Thymus (tissue), 14 donors: ENCODE measurements at places on chromosomes 12 and 14. TPM values are rescaled to one million over a fixed set of nuclear protein-coding genes. Genes with fewer than 3 reads are reported as not detected.

MYO1A gene
- total RNA-seq, result 1.1 TPM

C12orf54 gene
- total RNA-seq, result 0.19 TPM

TGM1 gene
- 1.5 TPM for total RNA-seq

DDX47 gene
- total RNA-seq, result 56.0 TPM

IFNG-AS1 gene
- total RNA-seq, result 1.3 TPM

SPTLC2 gene
- total RNA-seq, result 13.5 TPM

ITGB7 gene
- total RNA-seq, result 18.9 TPM

BORCS5 gene
- total RNA-seq, result 6.0 TPM

STON2 gene
- 6.1 TPM for total RNA-seq

CLEC4D gene
- 0.33 TPM for total RNA-seq

KRT4 gene
- 0.66 TPM for total RNA-seq

DNA sequence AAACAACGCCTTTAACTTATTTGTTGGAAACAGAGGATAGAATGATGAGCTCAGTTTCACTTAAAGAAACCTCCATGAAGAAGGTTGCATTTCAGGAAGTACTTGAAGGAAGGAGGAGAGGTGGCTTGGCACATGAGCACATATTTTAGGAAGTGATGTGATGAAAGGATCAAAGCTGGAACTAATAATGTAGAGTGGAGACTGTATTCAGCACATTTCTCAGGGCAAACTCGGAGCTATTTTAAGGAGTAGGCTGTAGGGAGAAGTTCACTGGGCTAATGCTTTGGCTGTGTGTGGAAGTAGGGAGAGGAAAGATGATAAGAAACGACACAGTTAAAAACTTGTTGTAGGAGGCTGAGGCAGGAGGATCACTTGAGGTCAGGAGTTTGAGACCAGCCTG lies 272.8 kb downstream of the AKAP6 start:
- no peaks in the 10 kb centered on the region for H3K27me3 ChIP-seq
- no peak overlapping the region for H3K4me3 ChIP-seq
- no peaks in the 10 kb centered on the region for H3K36me3 ChIP-seq
- no peak overlapping the region for H3K27ac ChIP-seq
- H3K4me1 ChIP-seq, result no peaks in the 10 kb centered on the region

- peaks cover 20% of the 10 kb centered on the region for H3K4me1 ChIP-seq
- no peak overlapping the region for H3K4me3 ChIP-seq
- DNase-seq, result no peak
- H3K36me3 ChIP-seq, result no peaks in the 10 kb centered on the region
- H3K27ac ChIP-seq, result no peak overlapping the region
These were observed 28.5 kb downstream of the CD9 start for GRCh38 chr12:6228535-6229223.

- H3K27me3 ChIP-seq, result no peaks in the 10 kb centered on the region
- DNase-seq, result no peak
- H3K4me1 ChIP-seq, result no peaks in the 10 kb centered on the region
- H3K27ac ChIP-seq, result no peak overlapping the region
- no peaks in the 10 kb centered on the region for H3K36me3 ChIP-seq
These were observed 262.9 kb downstream of the TMEM117 start for GRCh38 chr12:44098786-44099185.

GRCh38 chr12:107029081-107029480 lies 42.1 kb upstream of the MTERF2 start:
- H3K27ac ChIP-seq, result no peak overlapping the region
- H3K36me3 ChIP-seq, result no peaks in the 10 kb centered on the region
- DNase-seq, result no peak
- no peak overlapping the region for H3K4me3 ChIP-seq

DNA sequence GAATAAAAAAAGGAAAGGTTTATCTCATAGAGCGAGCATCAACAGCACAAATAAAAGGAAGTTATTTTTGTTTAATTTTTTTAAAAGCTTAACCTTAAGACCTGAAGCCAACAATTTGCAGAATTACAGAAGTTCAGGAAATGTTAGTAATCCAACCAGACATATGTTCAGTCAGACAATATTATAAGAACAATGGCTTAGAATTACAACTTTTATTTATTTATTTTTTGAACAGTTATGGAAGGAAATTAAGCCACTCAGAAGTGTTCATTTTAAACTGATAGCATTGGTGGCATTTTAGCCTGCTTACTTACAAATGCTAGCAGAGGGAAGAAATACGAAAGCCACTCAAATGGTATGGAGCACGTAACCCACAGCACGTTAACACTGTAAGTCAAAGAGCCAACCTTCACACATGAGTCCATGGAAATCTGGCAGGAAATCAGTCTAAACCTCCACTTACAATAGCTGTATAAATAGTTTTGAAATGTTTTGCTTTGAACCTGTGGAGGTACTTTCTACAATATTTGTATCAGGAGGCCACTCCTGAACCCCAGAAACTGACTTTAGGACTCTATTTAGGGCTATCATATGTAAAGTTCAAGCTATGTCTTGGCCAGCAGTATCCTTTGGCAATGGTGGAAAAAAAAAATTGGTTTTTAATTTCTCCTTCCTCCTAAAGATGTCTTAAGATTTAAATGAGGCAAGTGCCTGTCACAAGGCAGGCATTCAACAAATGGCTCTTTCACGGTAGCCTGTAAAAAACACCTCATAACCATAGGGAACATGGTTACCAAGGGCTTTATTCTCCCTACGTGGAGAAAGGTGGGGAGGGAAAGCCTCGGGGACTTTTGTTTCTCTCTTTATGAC lies 102.3 kb downstream of the ITPR2 start:
- H3K36me3 ChIP-seq, result peaks cover 3% of the 10 kb centered on the region
- no peaks in the 10 kb centered on the region for H3K27me3 ChIP-seq
- H3K27ac ChIP-seq, result no peak overlapping the region
- no peak overlapping the region for H3K4me3 ChIP-seq
- DNase-seq, result no peak

GRCh38 chr12:92581604-92582003 lies 121.2 kb upstream of the PLEKHG7 start:
- no peak for DNase-seq
- H3K27me3 ChIP-seq, result no peaks in the 10 kb centered on the region
- H3K4me1 ChIP-seq, result no peaks in the 10 kb centered on the region
- H3K27ac ChIP-seq, result no peak overlapping the region
- no peak overlapping the region for H3K4me3 ChIP-seq

DNA sequence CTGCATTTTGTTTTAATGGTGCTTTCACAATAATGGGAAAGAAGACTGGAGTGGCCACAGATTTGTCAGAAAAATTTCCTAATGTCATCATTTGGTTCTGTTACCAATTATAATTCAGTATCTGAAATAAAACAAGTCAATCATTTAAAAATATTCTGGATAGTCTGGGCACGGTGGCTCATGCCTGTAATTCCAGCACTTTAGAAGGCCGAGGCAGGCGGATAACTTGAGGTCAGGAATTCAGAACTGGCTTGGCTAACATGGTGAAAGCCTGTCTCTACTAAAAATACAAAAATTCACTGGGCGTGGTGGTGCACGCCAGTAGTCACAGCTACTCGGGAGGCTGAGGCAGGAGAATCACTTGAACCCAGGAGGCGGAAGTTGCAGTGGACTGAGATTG lies 4.0 kb upstream of the LIMA1 start:
- H3K36me3 ChIP-seq, result no peaks in the 10 kb centered on the region
- H3K27ac ChIP-seq, result no peak overlapping the region
- DNase-seq, result no peak
- H3K27me3 ChIP-seq, result peaks cover 10% of the 10 kb centered on the region
- no peak overlapping the region for H3K4me3 ChIP-seq
- H3K4me1 ChIP-seq, result peaks cover 18% of the 10 kb centered on the region

DNA sequence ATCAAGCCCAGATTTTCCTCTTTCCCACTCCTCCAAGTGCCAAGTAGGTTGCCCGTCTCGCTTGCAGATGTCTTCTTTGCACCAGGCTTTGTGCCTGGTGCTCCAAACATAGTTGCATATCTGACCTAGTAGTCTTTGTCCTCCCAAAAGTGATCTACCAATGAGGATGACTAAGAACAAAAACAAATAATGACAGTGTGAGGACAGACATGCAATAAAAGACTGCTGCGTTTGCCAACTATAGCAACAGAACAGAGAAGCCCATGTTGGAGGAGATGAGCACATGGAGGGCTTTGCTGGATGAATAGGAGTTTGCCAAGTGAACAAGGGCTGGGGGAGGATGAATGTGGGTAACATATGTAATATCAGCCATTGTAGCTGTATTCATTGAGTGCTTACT lies 15.6 kb downstream of the DTX1 start:
- peaks cover 8% of the 10 kb centered on the region for H3K4me1 ChIP-seq
- no peak overlapping the region for H3K27ac ChIP-seq
- H3K27me3 ChIP-seq, result no peaks in the 10 kb centered on the region
- H3K4me3 ChIP-seq, result no peak overlapping the region

GRCh38 chr14:24057271-24057670 lies 5.5 kb downstream of the CARMIL3 start:
- no peak overlapping the region for H3K27ac ChIP-seq
- peaks cover 12% of the 10 kb centered on the region for H3K4me1 ChIP-seq
- H3K4me3 ChIP-seq, result no peak overlapping the region

- no peaks in the 10 kb centered on the region for H3K36me3 ChIP-seq
- H3K27ac ChIP-seq, result no peak overlapping the region
These were observed 271.6 kb upstream of the ATP2B1 start for GRCh38 chr12:89980236-89980635.

DNA sequence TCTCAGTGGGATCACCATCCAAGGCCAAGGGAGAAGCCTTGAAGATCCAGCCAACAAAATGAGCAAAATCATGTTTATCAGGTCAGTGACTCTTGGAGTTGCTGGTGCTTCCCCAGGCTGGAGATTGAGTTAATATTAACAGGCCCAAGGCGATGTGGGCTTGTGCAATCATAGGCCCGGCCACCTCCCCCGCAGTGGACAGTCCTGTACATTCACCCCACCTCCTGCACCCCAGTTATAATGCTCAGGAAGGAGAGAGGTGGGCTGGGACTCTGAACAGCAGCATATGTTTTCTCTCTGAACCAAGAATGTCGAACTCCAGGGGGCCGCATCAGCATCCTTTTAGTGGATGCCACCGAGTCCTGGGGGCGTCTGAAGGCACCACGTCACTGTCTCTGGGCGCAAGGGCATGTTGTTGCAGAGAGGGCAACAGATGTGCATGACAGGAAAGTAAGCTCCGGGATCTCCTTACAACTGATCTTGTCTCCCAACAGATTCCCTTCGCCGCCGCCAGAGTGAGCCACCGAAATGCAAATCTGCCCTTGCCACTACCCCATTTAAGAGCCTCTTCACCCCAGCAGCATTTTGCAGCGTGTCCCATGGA lies 32.2 kb upstream of the SERPINA6 start:
- peaks cover 6% of the 10 kb centered on the region for H3K27me3 ChIP-seq
- H3K4me1 ChIP-seq, result no peaks in the 10 kb centered on the region
- no peak for DNase-seq
- H3K36me3 ChIP-seq, result no peaks in the 10 kb centered on the region

GRCh38 chr14:90839889-90840266 lies 23.6 kb upstream of the TTC7B start:
- H3K4me1 ChIP-seq, result peaks cover 5% of the 10 kb centered on the region
- no peaks in the 10 kb centered on the region for H3K27me3 ChIP-seq
- H3K27ac ChIP-seq, result no peak overlapping the region
- H3K4me3 ChIP-seq, result no peak overlapping the region

GRCh38 chr12:9669534-9669933 lies at the start of gene CLEC2D:
TSS of gene CLEC2D (plus strand) at chr12:9669713. CDS start at chr12:9669735, 22 bp downstream.
- peak within 1 kb of the TSS; percentile 43 for H3K4me3 ChIP-seq
- H3K36me3 ChIP-seq, result peaks cover 27% of the 10 kb centered on the region
- peaks cover 25% of the 10 kb centered on the region for H3K4me1 ChIP-seq
- peak; percentile 53 for DNase-seq

DNA sequence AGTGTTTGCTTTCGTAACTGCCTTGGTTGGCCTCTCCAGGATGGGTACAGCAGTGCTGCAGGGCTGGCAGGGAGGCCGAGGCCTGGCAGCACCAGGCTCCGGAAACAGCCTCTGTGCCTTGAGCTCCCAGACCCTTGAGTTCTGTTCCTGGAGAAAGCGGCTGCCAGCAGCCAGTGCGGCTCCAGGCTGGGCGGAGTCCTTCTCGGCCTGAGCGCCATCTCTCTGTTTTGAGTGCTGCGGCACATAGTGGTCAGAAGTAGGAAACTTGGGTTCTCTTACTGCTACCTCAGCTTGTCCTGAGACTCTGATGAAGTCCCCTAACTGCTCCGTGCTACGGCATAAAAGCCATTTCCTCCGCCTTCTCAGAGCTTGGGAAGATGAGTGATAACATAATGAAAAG lies 65.9 kb downstream of the KCNA1 start:
- no peaks in the 10 kb centered on the region for H3K36me3 ChIP-seq
- no peaks in the 10 kb centered on the region for H3K4me1 ChIP-seq
- H3K27me3 ChIP-seq, result peaks cover 9% of the 10 kb centered on the region

- no peak overlapping the region for H3K27ac ChIP-seq
- no peaks in the 10 kb centered on the region for H3K36me3 ChIP-seq
- no peak overlapping the region for H3K4me3 ChIP-seq
- H3K27me3 ChIP-seq, result no peaks in the 10 kb centered on the region
- H3K4me1 ChIP-seq, result no peaks in the 10 kb centered on the region
These were observed 286.7 kb upstream of the CRY1 start for GRCh38 chr12:107379852-107380567.

DNA sequence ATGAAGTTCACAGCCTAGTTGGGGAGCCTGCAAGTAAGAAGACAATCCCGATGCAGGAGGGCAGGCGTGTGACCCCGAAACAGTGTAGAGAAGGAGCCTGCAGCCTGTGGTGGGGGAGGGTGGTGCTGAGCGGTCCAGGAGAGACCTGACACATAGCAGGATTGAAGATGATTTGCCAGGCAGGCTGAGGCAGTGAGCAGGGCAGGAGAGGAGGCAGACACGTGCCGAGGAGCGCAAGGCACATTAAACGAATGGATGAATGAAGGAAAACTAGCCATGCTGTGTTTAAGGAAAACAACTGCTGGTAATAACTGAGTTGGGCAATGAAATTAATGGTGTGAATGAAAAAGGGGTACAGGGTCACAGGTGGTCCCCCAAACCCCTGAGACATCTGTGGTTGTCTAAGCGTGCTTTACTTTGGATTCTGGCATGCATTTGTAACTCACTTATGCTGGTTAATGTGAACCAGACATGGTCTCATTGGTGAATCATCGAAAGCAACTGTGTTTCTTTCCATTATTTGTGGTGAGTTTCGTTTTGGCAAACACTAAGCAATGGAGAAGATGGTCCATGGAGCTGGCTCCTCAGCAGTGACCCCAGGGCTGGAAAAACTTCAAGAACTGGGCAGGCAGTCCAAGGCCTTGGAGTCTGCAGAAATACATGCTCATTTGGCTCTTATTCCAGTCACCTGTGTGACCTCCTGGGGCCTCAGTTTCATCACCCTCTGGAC lies 96.9 kb upstream of the EVL start:
- no peak for DNase-seq
- no peak overlapping the region for H3K4me3 ChIP-seq
- no peak overlapping the region for H3K27ac ChIP-seq
- no peaks in the 10 kb centered on the region for H3K36me3 ChIP-seq

GRCh38 chr12:63313139-63313538 lies 162.1 kb upstream of the AVPR1A start:
- H3K27ac ChIP-seq, result no peak overlapping the region
- no peaks in the 10 kb centered on the region for H3K27me3 ChIP-seq
- no peak overlapping the region for H3K4me3 ChIP-seq
